ENCODE measurements at places on chromosomes 7 and 10.

GRCh38 chr7:1853431-1853985, 183.4 kb downstream of the ELFN1 start:
- no peak for DNase-seq

GRCh38 chr7:22696541-22697228, 30.3 kb upstream of the IL6 start:
- no peak for DNase-seq

DNA sequence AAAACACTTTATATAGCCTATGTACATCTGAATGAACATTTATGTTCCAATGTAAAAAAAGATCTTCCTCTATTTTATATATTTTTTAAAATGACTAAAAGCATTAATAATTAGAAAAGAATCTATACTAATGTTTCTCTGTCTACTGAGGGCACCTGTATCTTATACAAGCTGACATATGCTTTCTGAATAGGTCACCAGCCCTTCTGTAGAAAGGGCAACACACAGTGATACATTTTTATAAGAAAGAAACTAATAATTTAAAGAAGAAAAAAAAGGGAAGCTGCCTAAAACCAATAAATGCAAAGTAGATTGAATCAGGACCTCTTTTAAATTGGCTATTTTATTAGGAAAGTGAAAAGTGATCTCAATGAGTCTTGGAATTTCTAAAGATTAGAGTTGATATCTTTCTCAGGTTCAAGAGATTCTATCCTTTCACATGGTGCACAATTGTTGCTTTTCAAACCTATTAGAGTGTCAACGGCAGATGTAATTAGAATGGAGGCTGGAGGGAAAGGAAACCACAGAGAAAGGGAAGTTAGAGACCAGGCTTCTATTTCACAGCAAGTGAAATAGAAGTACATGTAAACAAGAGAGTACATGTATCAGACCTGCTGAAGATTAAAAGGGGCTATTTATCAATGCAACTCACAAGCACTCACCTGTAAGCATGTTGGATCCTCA, 6.3 kb downstream of the MTPN start:
- DNase-seq: no peak

DNA sequence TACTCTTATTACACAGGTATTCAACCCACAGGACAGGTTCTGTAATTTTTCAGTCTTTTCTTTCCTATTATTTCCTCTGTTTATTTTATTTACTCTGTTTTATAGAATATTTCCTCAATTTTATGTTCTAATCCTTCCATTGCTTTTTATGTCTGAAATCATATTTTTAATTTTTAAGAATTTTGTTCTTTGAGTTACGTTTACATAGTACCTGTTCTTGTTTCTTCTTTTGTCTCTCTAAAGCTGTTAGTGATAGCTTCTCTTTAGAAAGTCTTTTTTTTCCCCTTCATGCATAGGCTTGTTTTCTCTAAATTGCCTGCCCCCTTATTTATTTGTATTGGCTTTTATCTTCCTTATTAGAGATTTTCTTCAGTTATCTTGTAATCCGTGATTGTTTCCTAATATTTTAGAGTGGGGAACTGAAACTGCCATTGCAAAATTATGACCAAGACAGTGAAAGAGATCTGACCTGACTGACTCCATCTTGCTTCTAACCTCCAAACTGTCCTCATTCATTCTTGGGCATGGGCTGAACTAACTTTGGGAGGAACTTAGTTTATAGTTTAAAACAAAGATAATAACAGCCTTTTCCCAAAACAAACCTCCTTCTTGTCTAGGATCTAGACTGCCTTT, 187.6 kb downstream of the PFKFB3 start:
- no peak for DNase-seq

DNA sequence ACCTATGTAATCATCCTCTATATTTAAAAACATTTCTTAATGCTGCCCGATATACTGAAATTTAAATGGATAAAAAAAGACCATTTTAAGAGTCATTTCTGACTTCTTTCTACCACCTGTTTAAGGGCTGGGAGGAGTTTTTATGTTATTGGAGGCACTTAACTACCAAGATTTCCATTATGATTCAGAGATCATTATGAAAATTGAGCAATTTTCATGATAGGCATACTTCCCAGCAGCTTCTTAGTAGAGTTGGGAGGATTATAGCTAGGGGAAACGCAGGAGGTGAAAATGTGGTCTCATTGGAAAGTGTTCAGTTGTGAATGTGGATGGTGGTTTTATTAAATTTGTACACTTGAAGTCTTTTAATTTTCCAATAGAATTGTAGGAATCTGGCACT, 28.4 kb upstream of the FAM204A start:
- DNase-seq: no peak

- no peak for DNase-seq
These were observed 140.7 kb upstream of the AOAH start for GRCh38 chr7:36865019-36865418.

DNA sequence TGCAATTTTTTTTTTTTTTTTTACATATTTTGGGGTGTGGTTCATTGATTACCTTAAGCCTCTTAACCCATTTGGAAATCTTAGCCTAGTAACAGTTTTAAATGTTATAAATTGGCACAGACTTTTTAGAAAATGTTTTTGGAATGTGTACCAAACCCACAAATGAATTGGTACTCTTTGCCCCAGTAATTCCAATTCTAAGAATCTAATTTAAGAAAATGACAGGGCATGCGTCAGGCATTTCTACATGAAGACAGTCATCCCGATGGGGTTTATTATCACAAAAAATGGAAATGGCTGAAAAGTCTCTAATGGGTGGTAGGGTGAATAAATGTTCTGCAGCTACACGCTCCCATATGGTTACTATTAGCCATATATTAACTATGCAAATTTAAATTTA, 54.9 kb downstream of the ITIH5 start:
- no peak for DNase-seq

Measured in stimulated activated CD4-positive, alpha-beta T cell treated with anti-CD3 and anti-CD28 coated beads, TNF-alpha, amount 100 ng/mL, for 1 hour (primary cell).